ENCODE measurements at places on chromosomes 6 and 20. TPM values are rescaled to one million over a fixed set of nuclear protein-coding genes. Genes with fewer than 3 reads are reported as not detected.

- DNase-seq: no peak
Observed at GRCh38 chr20:22511943-22512910, 72.1 kb downstream of the FOXA2 start.

Gene DNAH8
- not detected for total RNA-seq

Gene PLN
- total RNA-seq: 7.8 TPM

GRCh38 chr6:109055771-109056235 is 38.8 kb downstream of the SESN1 start:
- no peak for DNase-seq

DNA sequence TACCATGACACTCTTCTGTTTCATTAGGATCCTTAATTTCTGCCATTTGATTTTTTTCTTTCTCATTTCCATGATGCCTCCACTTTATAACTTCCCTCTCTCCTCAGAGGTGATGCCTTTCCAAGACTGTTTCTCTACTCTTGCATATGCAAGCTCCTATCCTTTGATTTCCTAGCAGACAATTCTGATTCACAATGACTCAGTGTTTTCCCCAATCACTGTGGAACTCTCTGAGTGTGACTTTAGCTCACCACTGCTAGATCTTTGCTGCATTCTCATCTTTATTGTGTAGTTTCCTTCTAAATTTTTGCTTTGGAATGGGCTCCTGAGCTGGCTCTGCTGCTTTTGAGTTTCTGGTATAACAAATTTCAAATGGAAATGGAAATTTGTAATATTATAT is 184.9 kb downstream of the TINAG start:
- no peak for DNase-seq

DNA sequence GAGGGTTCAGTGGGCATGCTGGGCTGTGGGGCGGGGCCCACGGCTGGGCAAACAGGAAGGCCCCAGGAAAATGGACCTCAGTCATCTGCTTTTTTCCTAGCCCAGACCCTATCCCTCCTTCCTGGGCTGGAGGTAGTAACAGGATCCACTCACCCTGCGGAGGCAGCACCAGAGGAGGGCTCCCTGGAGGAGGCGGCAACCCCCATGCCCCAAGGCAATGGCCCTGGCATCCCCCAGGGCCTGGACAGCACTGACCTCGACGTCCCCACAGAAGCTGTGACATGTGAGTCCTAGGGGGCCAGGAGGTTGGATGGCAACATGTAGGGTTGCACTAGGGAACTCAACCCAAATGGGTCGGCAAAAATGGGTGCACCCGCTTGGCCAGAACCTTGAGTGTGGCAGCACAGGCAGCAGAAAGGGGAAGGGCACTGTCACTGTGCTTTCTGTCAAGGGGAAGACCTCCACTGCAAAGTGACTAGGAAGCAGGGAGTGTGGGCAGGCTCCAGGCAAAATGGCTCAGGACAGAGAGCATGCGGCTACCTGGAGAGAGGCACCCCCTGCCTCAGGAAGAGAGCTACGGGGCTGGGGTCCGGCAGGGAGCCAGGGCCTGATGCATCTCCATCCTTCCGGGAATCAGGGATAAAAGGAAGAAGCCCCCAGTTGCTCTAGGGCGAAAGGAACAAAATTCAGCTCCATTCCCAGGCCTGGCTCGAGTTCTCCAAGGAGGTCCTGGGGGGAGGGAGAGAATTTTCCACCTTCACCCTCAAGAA is 7.9 kb downstream of the MDFI start:
- no peak for DNase-seq

DNA sequence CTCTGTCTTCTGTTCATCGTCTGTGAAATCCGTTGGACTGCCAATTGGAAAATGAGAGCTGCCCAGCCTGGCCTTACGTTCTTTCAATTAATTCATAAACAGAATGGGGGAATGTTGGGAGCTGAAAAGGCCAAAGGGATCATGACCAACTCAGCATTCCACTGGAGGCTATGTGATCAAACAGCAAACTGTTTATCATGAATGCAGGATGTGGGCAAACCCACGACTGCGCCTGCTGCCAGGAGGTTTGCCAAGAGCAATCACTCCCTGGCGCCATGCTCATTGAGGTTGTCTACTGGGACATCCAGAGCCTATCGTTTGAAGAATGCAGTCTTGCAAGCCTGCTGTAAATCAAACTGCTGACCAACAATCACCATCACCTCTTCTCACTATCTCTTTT is 9.3 kb upstream of the FKBP1A start:
- DNase-seq: no peak
